ENCODE measurements at places on chromosomes 12 and 14.

DNA sequence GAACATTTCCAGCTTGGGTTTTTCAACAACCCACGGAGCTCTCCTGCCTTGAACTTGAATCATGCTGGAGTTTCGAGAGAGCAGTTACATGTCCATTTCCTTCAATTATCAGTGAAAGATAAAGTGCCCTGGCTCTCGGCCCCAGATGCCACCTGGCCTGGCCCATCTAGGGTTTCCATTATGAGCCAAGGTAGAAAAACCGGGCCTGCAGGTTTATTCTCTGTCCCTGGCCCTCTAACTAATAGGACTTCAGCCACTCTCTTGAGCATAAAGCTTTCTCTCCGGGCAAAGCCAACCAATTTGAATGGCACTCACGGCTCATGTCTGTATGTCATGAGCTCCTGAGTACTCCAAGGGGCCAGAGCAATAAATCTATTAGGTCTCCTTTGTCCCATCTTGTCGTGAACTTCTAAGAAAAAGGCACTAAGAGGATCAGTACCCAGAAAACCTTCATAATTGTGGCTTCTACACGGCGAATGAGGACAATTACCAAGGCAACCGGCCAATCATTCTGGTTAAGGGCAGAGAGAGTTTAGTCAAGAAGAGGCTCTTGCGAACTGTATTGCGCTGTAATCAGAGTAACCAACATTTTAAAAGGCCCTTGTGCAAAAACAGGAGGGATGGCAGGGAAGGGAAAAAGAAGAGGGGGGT, 392.3 kb downstream of the MED13L start:
- no peak for DNase-seq

- no peak for DNase-seq
These were observed 5.4 kb upstream of the MRPS35 start for GRCh38 chr12:27705263-27705662.

DNA sequence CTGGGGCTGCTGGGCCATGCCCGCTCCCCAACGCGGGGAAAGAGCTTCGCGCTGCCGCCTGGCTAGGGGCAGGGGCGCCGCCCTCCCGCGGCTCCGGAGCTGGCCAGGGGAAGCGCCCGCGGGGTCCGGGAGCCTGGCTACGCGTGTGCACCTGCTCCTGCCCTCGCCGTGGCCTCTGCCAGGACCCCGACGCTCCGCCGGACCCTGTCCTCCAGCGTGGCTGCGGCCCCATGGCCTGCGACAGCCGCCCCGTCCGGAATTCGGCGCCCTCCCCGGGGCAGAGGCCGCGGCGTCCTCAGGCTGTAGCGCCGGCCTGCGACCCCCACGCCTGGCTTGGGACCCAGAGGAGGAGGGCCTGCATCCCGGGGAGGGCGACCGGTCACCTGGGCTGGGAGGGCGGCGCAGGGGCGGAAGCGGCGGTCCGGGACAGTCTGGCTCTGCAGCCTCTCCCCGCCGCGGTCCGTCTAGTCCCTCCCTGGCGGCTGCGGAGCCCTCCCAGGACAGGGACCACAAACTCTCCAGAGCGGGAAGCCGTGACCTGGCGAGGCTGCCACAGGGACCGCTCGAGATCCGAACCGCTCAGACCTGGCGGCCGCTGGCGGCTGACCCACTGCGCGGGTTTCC, 85.6 kb downstream of the ALG10 start:
- DNase-seq: no peak

DNA sequence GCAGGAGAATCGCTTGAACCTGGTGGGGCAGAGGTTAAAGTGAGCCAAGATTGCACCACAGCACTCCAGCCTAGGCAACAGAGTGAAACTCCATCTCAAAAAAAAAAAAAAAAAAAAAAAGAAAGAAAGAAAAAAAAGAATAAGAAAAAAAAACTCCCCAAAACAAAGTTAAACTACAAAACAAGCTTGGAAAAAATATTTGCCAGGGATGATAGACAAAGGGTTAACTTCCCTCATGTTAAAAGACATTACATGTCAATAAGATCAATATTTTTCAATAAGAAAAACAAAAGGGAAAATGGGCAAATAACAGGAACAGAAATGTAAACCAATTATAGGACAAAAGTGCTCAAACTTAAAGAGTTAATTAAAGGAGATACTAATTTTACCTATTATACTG, 26.4 kb upstream of the HIGD1C start:
- no peak for DNase-seq

DNA sequence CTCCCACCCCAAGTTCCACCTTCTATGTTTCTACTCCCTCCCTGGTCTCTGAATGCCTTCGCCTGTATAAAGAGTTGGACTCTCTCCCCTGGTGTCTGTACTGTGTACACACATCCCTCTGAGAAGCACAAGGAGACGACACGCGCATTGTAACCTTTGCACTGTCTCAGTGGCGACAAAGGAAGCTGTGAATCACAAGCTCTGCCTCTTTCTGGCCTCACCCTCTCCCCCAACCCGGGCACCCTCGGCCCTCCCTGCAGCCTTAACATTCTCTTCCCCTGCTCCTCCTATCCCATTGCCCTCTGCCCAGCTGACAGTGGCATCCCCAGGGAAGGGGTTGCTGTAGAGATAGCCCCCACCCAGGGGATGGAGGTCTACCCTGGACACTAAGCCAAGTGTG, 2.5 kb upstream of the SMARCD1 start:
- no peak for DNase-seq

Measured in activated T-cell treated with anti-CD3 and anti-CD28 coated beads, Interleukin-2, amount 50 U/mL, for 1 hour (primary cell).